ENCODE measurements at places on chromosomes 2 and 18.

DNA sequence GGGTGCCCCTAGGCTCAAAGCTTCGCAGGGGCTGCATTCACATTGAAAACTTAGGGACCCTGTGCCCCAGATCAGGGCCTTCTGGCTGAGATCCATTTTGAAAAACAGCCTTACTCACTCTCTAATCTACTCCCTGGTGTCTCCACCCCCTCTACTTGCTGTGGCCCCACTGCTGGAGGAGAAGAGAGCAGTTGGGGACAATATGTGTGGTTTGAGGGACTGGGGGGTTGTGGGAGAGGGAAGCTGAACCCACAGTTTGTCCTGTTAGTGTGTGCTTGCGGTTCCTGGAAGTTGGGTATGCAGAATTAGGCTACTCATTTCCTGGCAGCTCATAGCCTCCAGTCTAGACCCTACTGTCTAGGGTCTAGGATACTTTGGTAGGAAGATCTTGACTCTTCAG, 211.4 kb downstream of the PRKCE start:
- no peak for DNase-seq

DNA sequence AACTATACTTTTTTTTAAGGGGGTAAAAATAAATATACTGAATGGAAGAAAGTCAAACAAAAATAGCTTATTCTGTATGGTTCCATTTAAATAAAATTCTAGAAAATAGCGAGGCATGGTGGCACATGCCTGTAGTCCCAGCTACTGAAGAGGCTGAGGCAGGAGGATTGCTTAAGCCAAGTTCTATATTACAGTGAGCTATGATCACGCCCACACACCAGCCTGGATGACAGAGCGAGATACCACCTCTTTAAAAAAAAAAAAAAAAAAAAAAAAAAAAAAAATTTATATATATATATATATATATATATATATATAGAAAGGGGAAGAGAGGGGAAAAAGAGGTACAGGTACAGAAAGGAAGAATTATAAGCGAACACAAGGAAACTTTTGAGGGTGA, 77.7 kb downstream of the MEMO1 start:
- DNase-seq, result no peak

GRCh38 chr2:36425608-36426355, 70.2 kb downstream of the CRIM1 start:
- no peak for DNase-seq

DNA sequence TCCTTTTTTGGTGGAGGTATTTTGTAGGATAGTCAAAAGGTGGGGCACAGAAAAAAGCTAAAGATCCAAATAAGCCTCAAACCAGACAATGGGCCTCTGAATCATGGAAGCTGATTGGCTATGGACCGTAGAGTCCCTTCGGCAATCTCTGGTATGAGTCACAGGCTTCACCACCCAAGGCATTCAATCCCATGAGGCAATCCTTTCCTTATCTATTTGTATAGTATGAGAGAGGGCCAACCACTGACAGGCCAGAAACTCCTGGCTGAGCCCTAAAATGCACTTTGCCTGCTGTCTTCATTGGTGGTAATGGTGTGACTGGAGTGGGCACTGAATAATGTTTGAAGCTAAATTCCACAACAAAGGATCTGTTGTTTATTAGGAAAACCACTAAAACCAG, 38.7 kb upstream of the MEX3C start:
- no peak for DNase-seq

- no peak for DNase-seq
Observed at GRCh38 chr2:189580241-189580651, 340 bp downstream of the SLC40A1 start.

DNA sequence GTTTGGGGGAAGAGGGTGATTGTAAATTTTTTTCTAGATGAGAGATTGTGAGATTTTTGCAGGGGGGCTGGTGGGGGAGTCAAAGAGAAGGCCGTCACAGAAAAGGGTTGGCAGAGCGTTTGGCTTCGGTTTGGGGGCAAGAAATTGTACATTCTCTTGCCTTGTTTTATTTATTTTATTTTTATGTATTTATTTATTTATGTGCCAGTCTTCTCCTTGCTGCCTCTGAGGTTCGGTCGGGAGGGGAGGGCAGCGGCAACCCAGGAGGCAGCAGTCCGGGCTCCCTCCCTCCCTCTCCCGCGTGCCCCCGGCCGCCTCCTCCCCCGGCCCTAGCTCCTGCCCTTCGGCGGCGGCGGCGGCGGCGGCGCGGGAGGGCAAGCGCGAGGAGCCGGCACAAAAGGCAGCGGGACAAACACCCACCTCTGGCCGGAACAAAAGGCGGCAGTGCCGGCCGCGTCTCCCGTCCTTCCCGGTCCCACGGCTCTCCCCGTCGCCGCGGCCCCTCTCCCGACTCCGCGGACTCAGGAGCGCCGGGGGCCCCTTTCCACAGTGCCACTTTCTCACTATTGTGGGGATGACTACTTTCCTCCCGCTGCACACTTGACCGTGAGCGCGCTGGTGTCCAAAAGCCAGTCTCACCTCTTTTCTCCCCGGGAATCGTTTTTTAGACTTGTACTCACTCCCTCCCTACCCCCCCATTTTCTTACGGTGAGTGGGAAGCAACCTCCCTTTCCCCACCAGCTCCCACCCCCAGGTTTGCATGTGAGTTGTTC, 1.2 kb downstream of the BCL11A start:
- DNase-seq, result no peak

GRCh38 chr2:233481368-233482142, 85.0 kb downstream of the USP40 start:
- DNase-seq, result no peak

DNA sequence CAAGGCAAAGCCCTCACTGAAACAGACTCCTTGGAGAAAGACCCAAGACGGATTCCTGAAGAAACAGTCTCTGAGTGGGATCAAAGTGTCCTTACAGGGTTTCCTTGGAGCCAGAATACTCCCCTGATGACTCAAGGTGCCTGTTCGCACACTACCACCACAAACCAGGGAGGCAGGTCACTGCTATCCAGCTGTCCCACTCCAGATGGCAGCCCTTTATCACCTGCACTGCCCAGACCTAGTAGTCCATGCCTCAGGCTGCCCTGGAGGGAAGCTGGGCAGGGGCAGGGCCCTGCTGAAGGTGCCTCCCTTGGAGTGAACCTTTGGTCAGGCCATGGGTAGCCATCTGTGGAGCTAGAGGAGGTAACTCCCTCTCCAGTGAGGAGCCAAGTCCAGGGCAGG, 34.1 kb downstream of the TRABD2A start:
- no peak for DNase-seq

All from NCI-H1436 treated with DMSO at 0.1 percent for 48 hours (cell line).